ENCODE measurements at places on chromosomes 13 and 19.

DNA sequence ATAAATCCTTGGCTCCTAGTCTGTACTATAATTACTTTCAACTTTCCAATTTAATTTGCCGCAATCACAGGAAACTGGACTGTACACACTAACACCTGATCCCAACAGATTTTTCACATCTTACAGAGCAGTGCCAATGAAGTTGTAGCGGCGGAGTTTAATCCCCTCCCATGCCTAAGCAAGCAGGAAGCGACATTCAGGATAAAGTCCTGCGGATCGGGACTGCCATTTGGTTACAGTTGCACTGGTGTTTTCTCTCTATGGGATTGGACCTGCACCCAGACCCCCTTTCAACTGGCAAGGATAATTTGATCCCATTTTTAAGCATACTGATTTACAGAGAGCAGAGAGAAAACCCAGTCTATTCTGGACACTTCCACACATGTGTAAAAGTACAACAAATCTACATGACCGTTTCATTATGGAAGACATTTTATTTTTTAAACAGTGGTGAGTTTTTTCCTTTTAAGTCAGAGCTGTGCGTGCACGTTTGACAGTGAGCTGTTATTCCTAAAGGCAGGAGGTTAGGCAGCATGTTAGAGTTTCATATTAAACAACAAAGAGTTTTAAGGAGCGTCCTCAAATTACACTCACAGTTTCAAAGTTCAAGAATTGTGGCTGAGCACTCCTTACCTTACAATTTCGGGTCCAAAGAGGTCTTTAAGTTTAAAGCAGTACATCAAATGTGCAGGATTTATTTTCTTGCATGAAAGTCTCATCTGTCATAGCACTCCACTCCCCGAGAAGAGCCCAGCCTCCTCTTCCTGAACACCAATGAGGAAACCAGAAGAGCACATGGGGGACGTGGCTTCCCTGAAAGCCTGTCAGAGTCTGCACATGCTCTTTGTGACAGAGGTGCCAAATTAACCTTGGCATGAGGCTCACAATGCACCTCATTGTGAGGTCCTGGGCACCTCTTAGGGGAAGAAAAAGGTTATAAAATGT, 141.6 kb upstream of the RFC3 start:
- DNase-seq, result no peak

- no peak for DNase-seq
These were observed 965.6 kb downstream of the EFNB2 start for GRCh38 chr13:105569816-105570215.

DNA sequence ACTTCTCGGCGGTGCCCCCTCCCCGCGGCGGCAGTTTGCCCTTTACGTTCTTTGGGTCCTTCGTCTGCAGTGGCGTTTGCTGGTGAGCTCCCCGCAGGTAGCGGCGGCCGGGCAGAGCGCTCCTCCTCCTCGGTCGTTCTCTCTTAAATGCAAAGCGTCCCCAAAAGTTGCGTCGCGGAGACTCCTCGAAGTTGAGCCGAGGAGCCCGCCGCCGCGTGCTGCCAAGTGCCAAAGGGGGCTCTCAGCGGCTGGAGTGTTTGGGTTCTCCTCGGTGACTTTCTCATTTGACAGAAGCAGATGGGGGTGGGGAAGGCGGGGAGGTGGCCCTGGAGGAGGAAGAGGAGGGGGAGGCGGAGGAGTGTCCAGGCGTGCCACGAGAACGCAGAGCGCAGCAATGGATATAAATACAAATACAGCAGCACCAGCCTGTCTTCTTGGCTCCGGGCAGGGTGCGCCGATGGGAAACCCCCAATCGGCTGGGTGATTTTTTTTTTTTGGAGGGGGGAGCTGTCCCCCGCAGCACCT, at the start of gene SOX21:
TSS of gene SOX21 (minus strand) at position 259 of the 525 bp plus-strand sequence. CDS start 496 bp downstream, outside the sequence.
- DNase-seq, result no peak

GRCh38 chr19:2885736-2886135, 15.0 kb upstream of the ZNF57 start:
- DNase-seq, result no peak

DNA sequence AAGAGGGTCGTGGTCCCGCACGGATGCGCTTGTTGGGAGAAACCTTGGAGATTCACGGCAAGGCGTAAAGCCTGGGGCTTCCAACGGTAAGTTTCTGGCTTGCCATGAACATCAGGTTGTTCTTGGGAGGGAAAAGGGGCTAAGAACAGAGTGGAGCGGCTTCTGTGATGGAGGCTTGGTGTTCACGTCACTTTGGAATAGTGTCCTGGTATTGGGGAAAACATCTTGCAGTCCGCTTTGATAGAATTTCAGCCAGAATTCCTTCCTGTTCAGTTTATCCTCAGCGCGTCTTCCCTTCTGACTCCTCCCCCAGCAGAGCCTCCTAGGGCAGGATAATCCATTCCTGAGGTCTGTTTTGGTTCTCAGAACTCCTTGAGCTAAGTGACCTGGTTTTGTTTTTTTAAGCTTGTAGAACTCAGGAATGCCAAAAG, 2.0 kb downstream of the KCTD15 start:
- DNase-seq, result no peak

DNA sequence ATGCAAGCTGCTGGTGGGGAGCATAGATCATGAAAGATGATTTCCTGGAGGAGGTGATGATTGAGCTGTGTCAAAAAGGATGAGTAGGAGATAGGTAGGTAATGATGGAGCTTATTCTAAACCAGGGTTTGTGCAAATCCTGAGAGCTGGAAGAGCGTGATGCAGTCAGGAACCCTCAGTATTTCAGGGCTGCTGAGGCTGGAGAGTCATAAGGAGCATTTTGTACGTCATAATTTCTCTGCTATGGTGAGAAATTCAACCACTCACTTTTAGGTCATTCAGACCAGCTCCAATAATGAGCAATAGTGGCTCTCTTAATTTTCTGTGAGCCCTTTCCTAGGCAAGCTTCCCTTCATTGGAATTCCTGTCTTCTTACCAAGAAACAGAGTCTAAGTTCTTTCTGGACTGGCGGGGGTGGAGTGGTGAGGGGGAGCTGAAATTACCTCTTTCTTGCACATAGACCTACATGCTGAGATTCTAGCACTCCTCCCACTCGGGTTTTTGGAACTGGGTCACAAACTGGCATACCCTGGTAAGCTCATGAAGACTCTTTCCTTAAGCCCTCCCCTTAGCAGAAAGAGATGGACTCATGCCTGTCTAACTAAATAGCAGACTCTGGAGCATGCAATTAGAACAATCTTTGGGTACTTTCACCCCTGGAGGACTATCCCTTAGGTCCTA, 62.2 kb upstream of the MYCBP2 start:
- DNase-seq, result no peak

DNA sequence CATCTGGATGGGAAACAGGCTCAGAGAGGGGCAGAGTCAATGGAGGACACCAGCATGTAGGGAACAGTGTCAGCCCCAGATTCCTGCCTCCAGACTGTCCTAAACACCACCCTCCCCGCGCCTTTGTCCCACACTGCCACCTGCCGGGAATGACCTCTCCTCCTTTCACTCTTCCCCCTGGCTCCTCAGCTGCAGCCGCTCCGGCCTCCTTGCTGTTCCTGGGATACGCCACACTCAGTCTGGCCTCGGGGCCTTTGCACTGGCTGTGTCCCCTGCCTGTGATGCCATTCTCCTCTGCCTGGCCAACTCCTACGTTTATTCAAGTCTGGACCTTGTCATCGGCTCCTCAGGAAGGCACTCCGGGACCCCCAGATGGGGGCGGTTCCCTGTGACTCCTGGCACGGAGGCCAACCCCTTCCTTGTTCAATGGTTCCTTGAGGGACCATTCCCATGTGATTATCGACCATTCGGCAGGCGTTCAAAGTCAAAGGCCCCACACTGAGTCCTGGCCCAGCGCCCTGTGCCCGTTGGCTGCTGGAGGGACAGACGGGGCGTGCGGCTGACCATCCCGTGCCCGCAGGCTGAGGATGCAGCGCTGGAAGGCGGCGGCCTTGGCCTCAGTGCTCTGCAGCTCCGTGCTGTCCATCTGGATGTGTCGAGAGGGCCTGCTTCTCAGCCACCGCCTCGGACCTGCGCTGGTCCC, 15.8 kb downstream of the FUT6 start:
- DNase-seq, result no peak

- DNase-seq, result no peak
These were observed 277.0 kb downstream of the ZNF536 start for GRCh38 chr19:30648866-30649862.

- DNase-seq, result peak; percentile 7
These were observed 19.1 kb downstream of the CEBPG start for GRCh38 chr19:33392341-33393285.

- DNase-seq, result no peak
These were observed 3.3 kb upstream of the UQCR11 start for GRCh38 chr19:1608359-1609102.

DNA sequence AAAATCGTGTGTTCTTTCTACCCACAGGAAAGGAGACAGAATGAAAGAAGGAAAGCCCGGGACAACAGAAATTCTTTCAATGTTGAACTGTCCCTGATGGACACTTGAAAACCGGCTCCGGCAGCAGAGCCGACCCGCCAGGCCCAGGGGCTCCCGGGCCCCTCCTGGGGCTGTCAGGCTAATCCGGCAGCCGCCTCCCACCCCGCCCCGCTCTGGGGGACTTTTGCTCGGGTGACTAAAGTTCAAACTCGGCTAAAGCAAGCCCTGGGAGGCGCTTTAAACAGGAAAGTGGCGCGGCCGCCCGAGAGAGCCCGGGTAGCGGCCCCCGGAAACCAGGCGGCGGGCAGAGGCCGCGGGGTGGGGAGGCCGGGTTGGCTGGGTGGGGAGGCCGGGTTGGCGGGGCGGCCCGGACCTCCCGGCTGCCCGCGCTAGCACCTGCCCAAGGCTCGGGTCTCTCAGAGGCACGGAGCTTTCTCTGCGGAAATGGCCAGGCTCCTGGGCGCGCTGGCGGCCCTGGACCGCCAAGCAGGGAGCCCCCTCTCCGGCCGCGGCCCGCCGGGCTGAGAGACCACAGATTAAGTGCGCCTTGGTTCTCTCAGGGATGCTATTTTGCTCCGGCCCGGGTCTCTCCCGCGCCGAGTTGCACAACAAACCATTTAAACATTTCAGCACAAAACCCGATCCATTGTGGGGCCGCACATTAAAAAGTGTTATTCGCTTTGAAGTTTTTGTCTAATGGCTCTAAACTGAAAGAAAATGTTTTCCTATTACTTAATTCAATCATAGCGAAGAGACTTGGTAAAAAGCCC, 2.6 kb upstream of the GSX1 start:
- no peak for DNase-seq

GRCh38 chr19:35949131-35949530, 13.0 kb downstream of the LRFN3 start:
- DNase-seq, result no peak

GRCh38 chr19:57748029-57748428, 1.4 kb downstream of the ZNF776 start:
- DNase-seq, result no peak

- DNase-seq, result no peak
These were observed 463.3 kb downstream of the ITGBL1 start for GRCh38 chr13:101915755-101916107.

DNA sequence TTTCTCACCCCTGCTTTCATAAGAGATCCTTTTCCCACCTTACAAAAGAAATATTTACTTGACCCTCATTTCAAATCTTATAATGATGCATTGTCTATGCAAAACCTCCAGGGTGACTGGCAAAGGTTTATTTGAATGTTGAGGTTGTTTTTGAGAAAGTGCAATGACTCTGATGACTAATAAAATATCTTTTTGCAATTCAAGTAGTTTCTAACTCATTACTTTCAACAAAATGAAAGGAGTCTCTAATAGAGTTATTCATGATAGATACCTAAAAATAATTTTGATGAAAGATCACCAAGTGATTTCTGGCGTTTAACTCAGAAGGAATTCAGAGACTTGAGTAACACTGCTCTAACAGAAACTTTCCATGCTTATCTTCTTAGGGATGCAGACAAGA, 144.2 kb downstream of the FOXO1 start:
- DNase-seq, result no peak

DNA sequence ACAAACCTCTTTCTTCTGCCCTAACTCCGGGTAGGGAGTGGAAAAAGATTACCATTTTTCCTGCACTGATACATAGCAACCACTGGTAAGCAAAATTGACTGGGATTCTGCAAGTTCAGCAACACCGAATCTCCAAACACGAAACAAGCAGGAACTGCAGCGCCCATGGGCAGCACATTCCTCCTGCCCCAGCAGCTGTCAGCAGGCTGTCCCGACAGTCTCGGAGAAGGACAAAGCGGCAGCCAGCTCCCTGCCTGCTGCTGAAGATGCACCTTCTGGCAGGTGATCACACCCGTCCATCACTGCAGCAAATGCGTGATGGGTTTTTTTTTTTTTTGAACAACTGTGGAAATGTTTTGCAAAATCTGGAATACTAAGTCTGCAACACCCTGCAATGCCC, 6.7 kb downstream of the TMTC4 start:
- no peak for DNase-seq

DNA sequence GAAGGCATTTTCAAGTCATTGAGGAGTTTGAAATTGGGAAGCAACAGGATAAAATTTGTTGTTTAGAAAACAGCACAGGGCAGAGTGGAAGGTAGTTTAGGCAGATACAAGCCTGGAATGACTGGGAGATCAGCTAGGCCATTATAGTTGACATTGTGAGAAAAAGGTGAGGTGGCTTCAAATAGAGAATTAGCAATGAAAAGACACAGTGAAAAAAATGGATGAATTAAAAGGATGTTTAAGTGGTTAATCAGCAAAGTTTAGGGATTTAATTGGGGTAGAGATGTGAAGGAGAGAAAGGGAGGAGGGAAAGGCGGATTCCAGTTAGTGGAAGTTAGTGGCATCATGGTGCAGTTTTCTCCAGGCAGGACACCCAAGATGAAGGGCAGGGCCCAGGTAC, 570.5 kb upstream of the GPC6 start:
- no peak for DNase-seq

GRCh38 chr13:95188128-95188527, 113.1 kb downstream of the ABCC4 start:
- DNase-seq, result no peak

DNA sequence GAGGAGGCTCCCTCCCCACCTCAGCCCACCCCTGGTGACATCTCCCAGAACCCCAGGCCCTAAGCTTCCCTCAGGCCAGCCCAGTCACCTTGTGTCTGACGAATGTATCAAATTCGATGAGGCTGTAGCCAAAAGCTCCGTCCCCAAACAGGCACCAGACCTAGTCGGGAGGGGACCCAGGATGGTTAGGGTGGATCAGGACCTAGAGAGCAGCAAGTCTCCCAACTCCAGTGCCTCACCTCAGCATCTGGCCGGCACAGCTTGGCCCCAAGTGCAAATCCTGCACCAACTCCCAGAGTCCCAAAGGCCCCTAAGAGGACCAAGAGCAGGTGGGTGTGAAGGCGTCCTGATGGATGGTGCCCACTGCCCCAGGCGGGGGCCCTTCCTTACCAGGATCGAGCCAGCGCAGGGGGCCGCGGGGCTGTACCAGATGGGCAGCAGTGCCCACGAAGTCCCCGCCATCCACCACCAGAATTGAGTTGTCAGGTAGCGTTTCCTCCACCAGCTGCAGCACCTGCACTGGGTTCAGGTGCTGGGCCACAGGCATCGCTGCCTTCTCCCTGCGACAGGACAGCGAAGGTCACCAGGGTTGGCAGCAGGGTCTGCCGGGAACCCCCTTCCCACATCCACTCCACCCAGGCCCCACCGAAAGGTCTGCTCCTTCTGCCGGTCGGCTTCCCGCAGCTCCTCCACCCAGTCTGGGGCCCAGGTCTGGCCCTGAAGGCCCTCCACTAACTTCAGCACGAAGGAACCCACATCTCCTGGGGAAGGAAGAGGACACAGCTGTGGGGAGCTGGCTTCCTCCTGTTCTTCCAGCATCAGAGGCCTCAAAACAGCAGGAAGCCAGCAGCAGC, 8.8 kb downstream of the SYDE1 start:
- DNase-seq, result no peak
